Dermis microvascular lymphatic vessel endothelial cell (primary cell): ENCODE measurements at places on chromosomes 5 and 9. TPM values are rescaled to one million over a fixed set of nuclear protein-coding genes. Genes with fewer than 3 reads are reported as not detected.

Gene SPEF2
- 0.13 and 0.76 TPM in 2 replicates for total RNA-seq

Gene PCDHB15
- 0.26 and 0.76 TPM in 2 replicates for total RNA-seq

Gene SEMA6A
- total RNA-seq = 11.8 and 51.1 TPM in 2 replicates

Gene TMEM215
- not detected in 2 replicates for total RNA-seq

Gene TRAF1
- 0.51 and 1.2 TPM in 2 replicates for total RNA-seq

Gene PDE6A
- total RNA-seq = under 0.01 and 0.13 TPM in 2 replicates

Gene GDA
- total RNA-seq = not detected in 2 replicates

Gene RNF183
- not detected in 2 replicates for total RNA-seq

Gene TAF11L5
- not detected in 2 replicates for total RNA-seq

Gene CEL
- 0.13 TPM in 2 replicates for total RNA-seq

Gene CRHBP
- 0.25 TPM in 1 of 2 replicates, not detected in the other for total RNA-seq
